ENCODE measurements at places on chromosomes 13 and 19.

GRCh38 chr19:7705387-7706187, 3.7 kb upstream of the FCER2 start:
- peak; percentile 62 for DNase-seq

DNA sequence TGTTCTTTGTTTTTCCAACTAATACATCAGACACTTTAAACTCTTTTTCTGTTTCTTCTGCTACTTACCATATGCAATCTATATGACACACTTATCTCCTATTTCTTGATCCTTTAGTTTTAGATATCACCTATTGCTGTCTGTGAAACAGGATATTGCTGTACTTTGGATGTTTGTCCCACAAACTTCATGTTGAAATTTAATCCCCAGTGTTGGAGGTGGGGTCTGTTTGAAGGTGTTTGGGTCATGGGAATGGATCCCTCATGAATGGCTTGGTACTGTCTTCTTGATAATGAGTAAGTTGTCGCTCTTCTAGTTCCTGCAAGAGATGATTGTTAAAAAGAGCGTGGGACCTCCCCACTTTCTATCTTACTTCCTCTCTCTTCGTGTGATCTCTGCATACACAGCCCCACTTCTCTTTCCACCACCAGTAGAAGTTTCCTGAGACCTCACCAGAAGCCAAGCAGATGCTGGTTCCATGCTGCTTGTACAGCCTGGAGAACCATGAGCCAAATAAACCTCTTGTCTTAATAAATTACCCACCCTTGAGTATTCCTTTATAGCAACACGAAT, 244.2 kb downstream of the NHLRC3 start:
- no peak for DNase-seq

GRCh38 chr13:45280751-45281634, 60.0 kb downstream of the TPT1 start:
- DNase-seq: no peak

DNA sequence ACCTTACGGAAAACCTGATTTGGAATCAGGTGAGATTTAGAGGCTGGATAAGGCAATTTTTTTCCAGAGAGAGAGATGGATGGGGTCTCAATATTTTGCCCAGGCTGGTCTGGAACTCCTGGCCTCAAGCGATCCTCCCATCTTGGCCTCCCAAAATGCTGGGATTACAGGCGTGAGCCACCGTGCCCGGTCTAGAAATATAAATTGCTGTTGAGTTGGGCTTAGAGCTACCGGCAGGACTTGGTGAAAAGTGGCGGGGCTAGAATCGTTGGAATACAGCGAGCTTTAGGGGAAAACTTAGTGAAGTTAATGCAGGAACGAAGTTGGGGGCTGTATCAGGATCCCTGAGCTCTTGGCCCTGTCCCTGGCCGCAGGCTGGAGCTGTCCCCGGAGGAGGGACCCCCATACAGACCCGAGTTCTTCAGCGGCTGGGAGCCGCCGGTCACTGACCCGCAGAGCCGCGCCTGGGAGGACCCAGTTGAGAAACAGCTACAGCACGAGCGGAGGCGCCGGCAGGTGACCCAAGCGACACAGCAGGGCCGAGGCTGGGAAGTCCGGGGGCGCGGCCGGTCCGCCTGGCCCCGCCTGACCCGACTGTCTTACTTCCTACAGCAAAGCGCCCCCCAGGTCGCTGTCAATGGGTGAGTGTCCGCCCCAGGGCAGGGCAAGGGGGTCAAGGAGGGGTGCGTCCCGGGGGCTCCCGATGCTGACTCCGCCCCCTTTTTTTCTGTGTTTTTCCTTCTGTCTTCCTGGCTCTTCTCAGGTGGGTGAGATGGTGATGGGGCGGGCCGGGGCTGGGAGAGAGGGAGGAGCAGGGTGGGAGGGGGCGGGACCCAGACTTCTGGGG, 7.6 kb downstream of the EPS8L1 start:
- no peak for DNase-seq

- DNase-seq: no peak
Measured at GRCh38 chr13:101416181-101417042, at the start of gene NALCN. TSS of gene NALCN (minus strand) at chr13:101416508. CDS start at chr13:101399126, 17,382 bp downstream.

DNA sequence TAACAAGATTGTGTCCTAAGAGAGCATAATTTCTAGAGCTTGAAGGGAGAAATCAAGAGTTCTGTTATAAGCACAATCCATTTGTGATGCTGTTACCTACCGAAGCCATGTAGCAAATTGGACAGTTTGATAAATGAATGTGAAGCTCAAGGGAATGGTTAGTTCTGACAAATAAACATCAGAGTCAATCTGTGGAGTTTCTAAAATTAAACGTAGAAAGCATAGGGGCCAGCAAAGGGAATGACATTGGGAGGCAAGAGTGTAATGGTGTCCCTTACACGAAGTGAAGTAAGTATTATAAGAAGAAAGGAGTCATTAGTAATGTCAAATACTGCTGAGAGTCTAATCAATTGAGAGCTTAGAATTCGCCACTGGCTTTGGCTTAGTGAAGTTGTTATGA, 200.2 kb upstream of the SLITRK1 start:
- DNase-seq: no peak

All from effector memory CD4-positive, alpha-beta T cell (primary cell).